ENCODE measurements at places on chromosomes 1 and 21.

DNA sequence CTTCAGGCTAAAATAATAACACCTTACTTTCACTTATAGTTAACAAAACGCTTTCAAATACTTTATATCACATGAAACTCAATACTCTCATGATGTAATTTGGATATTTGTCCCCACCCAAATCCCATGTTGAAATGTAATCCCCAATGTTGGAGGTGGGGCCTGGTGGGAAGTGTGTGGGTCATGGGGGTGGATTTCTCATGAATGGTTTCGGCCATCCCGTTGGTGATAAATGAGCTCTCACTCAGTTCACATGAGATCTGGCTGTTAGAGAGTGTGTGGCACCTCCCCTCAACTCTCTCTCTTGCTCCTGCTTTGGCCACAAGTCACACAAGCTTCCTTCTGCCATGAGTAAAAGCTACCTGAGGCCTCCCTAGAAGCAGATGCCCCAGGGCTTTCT, 22.5 kb upstream of the PTGFRN start:
- no peak for DNase-seq

DNA sequence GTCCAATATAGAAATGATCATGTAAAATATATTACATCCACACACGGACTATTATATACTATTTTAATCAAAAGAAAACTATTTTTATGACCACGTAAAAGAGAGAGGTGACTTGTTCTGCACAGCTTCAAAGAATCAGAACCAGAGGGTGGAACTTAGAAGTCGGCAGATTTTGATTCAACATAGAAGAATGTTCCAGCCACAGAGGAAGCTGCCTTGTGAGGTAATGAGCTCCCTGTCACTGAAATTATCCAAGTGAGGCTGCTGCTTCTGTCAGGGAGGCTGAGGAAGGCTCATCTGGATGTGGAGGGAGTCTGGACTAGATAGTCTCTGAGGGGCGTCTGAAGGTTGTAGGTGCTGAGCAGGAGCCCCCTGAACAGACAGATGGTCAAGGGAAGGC, 2.7 kb downstream of the PLEKHA6 start:
- no peak for DNase-seq

- no peak for DNase-seq
Observed at GRCh38 chr21:20729376-20729775, 268.8 kb upstream of the NCAM2 start.

DNA sequence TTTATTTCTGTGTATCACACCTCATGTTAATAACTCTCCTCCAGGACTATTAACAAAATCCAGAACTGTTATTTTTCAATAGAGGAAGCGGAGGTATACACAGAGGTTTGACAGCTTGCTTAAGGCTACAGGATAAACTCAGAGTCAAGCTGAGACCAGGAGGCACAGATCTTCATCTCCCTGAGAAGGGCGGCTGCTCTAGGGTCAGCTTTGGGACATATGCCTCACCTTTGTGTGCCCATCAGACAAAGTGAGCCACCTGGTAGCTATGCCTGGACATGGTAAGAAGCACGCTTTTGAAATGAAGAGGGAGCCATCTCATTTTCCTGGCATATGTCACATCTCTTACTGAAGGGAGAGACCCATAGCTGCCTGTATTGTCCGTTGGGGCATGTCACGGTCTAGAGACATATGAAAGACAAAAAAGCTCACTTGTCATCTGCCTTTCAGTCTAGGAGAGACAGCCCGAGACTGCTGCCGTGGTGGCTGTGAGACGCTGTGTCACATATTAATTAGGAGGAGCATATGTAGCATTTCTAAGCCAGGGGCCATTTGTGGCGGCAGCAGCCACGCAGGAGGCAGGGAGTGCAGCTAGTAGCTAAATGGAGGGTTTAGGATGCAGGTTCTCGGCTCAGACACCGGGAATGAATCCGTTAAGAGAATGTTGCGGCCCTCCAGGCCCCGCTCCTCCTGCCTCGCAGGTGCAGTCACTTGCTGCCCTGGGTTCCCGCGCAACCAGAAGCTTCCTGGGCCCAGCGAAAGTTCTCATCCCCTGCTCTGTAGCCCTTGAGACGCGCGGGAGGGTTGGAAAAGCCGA, 161.3 kb upstream of the C1orf21 start:
- DNase-seq, result no peak

GRCh38 chr21:18812308-18812707, 408.7 kb upstream of the TMPRSS15 start:
- DNase-seq, result no peak

DNA sequence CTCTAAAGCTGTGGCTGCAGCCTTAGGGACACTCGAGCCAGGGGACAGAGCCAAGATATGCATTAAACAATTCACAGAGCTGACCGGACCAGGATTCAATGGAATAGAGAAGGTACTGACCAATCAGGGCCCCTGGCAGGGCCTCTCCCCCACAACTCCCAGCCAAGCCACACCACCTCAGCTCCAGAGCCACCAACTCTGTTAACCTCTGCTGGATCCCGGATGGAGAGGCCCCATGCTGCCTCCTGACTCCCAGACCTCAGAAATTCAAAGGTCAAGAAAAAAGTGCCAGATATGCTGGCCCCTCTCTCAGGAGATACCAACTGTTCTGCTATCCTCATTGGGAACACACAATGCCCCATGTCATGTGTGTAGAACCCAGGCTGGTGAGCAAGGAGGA, 62.1 kb downstream of the CD46 start:
- no peak for DNase-seq

- no peak for DNase-seq
Observed at GRCh38 chr1:38191461-38191860, 144.9 kb upstream of the POU3F1 start.

GRCh38 chr1:167084757-167085156, 5.4 kb downstream of the GPA33 start:
- no peak for DNase-seq

DNA sequence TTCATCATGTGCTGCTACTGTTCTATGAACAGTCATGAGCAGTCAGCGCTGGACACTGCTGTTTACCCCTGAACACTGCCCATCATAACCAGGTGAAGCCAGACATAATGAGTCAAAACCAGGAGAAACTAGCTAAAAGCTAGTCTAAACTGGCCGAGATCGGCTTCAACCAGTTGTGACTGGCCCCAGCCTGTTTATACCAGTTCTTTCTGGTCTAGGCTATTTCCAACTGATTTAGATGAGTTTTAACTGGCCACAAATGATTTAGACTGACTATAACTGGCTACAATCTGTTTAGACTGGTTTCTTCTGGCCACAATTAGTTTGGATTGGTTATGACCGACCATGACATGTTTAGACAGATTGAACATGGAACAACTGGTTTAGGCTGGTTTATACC, 348.3 kb upstream of the CAMK1G start:
- DNase-seq, result no peak

DNA sequence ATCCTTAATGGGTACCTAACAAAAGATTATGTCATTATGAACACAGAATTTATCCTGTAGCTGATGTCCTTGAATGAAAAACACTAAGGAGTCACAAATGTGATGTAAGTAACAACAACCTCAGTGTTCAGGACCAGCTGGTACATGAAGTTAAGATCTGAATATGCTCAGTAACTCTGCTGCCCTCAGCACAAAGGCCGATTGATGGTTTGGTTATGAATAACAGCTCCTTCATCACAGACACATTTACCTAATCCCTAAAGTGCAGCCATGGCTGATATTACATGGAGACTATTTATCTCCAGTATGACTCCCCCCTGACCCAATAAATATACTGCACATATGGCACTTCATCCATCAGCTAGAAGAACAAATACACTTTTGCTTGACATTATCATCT, 75.2 kb downstream of the PLPPR5 start:
- no peak for DNase-seq

GRCh38 chr21:31500982-31501381, 156.9 kb upstream of the TIAM1 start:
- no peak for DNase-seq

DNA sequence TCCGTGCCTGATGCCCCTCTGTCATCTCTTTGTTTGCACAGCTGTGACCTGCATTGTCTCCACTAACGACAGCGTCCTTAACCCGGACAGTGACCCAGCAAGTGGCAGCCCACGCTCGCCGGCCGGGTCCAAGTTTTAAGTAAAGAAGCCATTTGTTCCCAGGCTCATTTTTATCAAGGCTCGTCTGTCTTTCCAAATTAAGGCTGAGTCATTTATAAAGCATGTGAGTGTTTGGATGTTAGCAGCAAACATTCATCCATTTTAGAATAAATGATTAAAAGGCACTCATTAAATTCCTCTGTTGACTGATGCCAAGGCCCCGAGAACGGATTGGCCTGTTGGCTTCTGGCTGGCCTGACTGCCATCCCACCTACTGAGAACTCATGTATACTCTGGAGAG, 514.5 kb downstream of the NPHP4 start:
- no peak for DNase-seq

DNA sequence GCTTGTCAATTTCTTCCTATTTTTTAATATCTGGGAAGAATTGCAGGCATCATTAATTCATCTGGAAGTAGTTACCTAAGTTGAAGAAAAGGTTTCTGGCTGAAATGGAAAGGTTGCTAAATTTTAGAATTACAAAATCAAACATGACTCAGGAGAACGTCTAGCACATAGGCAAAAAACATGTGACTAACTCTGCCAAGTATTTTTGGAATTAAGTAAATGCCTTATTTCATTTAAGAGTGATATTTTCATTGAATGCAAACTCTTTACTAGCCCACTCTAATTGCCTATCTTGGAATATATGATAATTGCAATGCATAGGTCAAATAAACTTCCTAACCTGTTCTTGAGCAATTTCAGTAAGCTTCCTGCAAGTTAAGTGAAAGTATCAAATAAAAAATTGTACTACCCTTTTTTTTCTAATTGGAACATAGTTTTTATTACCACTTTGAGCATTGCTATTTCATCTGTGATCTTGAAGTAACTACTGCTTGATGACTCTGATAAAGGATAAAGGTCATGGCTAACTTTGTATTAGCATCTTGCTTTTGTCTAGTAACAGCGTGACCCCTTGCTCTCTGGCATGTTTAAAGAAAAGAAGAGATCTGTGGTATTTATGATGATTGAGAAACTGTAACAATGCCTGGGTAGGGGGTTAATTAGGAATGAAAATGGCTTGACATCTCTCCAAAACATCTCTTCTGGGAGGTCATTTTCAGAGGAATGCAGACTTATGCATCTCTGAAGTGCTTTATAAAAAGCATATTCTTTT, 208.3 kb upstream of the NCAM2 start:
- no peak for DNase-seq

DNA sequence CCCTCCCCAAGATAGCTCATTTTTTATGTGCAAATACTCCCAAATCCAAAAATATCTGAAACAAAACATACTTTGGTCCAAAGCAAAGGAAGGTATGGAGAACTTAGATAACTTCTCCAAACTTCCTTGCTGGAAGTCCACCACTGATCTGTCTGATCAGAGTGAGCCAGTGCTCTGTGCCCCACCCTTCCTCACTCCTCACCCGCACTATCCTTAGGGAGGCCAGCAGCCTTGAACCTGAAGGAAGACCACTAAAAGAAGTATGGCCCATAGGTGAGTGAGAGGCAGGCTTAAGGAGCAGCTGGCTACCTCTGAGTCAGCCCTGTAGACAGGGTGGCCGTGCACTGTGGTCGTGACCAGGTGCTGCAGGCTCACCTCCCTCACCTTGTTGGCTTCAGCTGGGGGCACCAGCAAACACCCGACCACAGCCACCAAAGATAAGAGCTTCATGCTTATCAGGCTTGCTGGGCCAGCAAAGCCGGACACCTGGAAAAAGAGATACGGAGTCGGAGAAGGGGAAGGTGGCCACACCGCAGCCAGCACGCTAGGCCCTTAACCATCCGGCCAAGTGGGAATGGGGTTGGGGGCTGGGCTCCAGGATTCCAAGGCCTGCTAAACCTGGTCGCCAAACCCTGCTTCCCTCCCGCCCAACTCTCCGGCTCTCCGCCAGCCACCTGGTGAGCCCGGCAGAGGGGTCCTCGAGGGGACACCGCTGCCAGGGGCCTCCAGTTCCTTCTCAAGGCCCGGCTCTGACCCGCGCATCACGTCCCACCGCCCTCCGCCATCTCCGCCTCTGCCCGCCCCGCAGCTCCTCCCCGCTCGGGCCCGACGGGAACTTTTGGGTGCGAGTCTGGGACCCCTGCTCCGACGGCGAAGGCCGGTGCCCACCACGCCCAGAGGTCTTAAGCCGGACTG, 543 bp downstream of the TMEM9 start:
- DNase-seq, result no peak

GRCh38 chr1:30664103-30664755, 59.2 kb downstream of the MATN1 start:
- DNase-seq, result no peak

DNA sequence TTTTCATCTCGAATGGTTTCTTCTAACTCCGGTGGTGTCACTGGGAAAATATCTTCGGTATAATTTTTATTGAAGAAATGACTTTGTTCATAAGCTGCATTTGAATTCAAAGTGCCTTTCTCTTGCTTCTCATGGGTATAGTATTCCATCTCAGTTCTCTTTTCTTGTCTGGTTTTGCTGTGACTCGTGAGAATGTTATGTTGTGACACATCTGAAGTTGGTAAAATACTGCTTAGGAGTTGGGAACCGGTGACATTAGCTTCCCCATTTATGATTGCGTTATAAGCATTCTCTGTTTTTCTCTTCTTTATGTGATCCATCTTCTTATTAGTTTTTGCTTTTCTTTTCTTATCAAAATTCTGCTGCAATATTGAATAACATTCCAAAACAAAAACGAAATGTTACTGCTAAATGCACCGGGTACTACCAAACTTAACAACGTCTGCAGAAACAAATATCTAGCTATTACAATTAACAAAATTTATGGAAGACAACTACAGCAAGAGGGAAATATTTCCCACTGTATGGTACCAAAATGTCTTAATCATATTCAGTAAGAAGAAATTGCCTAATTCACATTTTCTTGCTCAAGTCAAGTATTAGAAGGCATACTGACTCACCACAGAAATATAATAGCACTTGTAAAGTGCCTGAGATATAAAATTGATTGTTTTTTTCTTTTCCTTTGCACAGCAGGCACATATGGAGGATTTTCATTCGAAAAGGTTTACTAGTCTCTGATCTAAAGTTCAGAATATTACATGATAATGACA, 15.5 kb downstream of the LRIF1 start:
- no peak for DNase-seq

- DNase-seq, result no peak
Observed at GRCh38 chr1:205792961-205793673, 17.8 kb upstream of the RAB29 start.

GRCh38 chr1:156591181-156591431, 470 bp upstream of the NAXE start:
- no peak for DNase-seq

DNA sequence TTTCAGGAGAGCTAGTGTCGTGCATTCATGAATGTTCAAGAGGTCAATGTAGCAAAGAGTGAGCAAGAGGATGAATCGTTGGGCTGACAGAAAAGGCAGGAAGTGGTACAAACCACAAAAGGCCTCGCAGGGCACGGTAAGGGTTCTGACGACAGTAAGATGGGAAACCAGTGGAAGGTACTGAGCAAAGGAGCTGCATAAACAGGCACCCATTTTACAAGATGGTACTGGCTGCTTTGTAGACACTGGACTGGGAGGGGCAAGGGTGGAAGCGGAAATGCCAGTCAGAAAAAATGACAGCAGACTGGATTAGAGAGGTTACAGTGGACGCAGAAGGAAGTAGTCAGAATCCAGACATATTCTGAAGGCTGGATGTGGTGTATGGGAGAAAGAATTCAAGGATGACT, 123.5 kb downstream of the PTPN14 start:
- peak; percentile 87 for DNase-seq

- DNase-seq, result no peak
Observed at GRCh38 chr1:185393815-185394214, 76.8 kb upstream of the IVNS1ABP start.

GRCh38 chr1:31867546-31867945, 51.7 kb upstream of the SPOCD1 start:
- DNase-seq, result peak; percentile 16

Measured in natural killer cell treated with Interleukin-12 subunit alpha and Interleukin-12 subunit beta and Interleukin-15 and Interleukin-18, amount 100 ng/mL, for 72 hours (primary cell).